HuH-7.5 (cell line): ENCODE measurements at places on chromosomes 16 and 17.

DNA sequence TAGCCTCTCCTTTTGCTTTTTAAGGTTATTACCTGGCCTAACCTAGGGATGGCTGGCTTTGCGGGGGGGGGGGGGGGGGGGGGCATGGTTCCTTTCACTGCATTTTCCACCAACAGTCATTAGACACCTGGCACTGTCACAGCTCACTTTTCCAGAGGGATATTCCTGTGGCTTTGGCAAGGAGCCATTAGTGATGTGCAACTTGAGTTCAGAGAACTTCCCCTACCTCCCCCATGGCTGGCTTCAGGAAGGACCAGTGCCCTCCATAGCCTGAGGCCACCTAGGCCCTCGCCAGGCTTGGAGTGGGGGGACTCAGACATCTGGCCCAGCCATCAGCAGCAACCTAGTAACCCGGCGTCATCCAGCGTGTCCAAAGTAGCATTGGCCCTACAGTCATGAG lies 234.6 kb downstream of the CPPED1 start:
- no peak for DNase-seq

GRCh38 chr17:1908699-1909309 lies 79.0 kb downstream of the RPA1 start:
- peak; percentile 74 for DNase-seq

DNA sequence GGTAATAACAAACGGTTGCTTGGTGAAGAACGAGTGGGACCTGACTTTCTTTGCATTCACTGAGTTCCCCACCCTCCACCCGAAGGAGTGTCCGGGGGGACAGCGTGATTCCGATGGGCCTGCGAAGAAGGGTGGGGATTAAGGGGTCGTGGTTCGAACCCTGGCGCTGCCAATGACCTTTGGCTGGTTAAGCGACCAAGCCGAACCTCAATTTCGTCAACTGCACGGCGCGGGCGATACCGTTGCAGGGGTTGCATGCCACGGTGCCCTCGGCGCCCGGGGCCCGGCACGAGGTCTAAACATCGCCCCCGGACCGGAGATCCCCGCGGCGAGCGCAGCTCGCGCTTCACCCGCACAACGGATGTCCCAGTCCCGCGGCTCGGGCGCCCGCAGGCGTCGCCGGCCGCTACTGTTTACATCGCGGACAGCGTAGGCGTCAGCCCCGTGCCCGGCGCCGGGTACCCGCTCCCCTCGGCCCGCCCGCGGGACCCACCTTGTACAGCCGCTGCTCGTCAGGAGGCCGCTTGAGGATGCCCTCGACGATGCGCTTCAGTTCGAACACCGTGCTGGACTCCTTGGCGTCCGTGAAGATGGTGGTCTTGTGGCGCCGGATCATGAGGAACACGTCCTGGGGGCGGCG lies 460 bp downstream of the ELOB start:
- no peak for DNase-seq

GRCh38 chr17:47219621-47220475 lies 10.7 kb downstream of the MYL4 start:
- DNase-seq = no peak

- no peak for DNase-seq
These were observed 95.7 kb downstream of the SLC39A11 start for GRCh38 chr17:72996791-72997190.

DNA sequence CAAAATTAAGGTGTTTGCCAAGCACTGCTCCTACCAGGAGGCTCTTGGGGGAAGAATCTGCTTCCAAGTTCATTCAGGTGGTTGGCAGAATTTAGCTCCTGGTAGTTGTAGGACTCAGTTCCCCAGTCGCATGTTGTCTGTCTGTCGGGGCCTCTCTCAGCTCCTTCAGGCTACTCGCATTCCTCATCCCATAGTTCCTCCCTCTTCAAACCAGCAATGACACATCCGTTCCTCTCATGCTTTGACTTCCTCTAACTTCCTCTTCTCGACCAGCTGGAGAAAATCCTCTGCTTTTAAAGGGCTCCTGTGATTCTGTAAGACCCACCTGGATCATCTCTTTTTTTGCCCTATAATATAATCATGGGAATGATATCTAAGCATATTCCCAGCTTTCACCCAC lies 108.1 kb downstream of the PMP22 start:
- DNase-seq = no peak

- no peak for DNase-seq
These were observed 14.7 kb upstream of the MLLT6 start for GRCh38 chr17:38690386-38690785.

DNA sequence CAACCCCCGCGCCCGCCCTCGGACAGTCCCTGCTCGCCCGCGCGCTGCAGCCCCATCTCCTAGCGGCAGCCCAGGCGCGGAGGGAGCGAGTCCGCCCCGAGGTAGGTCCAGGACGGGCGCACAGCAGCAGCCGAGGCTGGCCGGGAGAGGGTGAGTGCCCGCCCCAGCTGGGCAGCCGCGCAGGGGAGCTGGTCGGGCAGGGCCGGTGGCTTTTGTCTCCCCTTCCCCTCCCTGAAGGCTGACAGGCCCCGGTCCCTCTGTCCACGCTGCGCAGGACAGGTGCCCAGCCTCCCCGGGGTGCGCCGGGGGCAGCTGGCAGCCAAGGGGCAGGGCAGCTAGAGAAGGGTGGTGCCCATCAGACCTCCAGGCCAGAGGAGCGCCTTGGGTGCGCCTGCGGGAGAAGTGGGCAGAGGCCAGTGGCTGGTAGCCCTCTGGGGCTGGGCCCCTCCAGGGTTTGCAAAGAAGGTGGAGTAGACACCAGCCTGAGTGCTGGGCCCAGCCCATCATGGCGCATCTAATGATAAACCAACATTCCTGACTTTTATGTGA lies 278 bp downstream of the ITGB4 start:
- DNase-seq = no peak

GRCh38 chr17:17681744-17682292 lies 560 bp downstream of the RAI1 start:
- DNase-seq = no peak

DNA sequence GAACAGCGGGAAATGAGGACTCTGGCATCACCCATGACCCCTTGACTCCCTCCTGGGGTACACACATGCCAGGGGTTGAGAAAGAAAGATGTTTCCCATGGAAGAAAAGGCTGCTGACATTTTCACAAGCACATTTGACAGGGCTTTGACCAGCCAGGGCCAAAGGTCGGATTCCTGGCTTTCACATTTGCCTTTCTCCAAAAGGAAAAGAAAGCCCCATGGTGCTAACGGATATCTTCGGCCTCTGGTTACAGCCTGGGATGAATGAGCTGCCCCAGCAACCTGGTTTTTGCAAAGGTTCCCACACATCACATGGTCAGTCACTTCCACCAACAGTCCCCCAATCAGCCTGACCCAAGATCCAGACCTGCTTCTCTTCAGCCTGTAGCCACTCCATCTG lies 478.2 kb upstream of the CDH11 start:
- DNase-seq = no peak

DNA sequence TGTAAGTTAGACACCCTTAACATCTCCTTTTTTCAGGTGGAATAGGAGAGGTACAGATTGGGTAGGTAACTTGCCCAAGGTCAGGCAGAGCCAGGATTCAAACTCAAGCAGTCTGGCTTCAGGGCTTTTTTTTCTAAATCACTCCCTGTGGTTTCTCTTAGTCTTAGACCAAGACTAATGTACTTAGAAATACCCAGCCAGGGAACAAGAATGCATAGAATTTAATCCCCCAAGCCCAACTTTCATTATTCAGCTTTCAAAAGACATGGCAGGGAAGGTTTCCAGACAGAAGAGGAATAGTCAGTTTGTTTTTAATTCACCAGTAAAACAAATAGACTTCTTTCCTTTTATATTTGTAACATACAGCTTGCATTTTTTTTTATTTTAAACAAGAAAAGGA lies 305.2 kb upstream of the RBFOX1 start:
- no peak for DNase-seq

DNA sequence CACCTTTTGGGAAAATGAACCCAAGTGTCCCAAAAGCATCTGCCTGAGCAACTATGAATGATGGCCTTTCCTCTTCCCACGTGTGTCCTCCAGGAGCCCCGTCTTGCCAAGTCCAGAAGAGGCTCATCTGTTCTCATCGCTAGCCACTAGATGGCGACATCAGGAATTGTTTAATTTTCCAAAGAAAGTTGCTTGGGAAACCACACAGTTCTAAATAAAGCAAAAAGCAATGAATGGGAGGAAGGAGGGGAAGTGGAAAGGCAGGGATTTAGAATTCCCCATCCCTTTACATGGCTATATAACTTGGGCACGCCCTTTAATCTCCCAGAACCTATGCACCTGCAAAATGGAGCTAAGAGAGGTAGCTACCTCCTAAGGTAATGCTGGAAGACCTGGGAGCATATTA lies 9.0 kb upstream of the CDH5 start:
- peak; percentile 66 for DNase-seq

- DNase-seq = no peak
These were observed 53.6 kb upstream of the SCNN1B start for GRCh38 chr16:23248261-23249194.

GRCh38 chr16:27286451-27286850 lies 17.9 kb upstream of the NSMCE1 start:
- no peak for DNase-seq

- no peak for DNase-seq
These were observed 327.4 kb upstream of the CCL2 start for GRCh38 chr17:33927732-33928133.

- DNase-seq = no peak
These were observed 3.3 kb downstream of the MEAK7 start for GRCh38 chr16:84501077-84501735.

DNA sequence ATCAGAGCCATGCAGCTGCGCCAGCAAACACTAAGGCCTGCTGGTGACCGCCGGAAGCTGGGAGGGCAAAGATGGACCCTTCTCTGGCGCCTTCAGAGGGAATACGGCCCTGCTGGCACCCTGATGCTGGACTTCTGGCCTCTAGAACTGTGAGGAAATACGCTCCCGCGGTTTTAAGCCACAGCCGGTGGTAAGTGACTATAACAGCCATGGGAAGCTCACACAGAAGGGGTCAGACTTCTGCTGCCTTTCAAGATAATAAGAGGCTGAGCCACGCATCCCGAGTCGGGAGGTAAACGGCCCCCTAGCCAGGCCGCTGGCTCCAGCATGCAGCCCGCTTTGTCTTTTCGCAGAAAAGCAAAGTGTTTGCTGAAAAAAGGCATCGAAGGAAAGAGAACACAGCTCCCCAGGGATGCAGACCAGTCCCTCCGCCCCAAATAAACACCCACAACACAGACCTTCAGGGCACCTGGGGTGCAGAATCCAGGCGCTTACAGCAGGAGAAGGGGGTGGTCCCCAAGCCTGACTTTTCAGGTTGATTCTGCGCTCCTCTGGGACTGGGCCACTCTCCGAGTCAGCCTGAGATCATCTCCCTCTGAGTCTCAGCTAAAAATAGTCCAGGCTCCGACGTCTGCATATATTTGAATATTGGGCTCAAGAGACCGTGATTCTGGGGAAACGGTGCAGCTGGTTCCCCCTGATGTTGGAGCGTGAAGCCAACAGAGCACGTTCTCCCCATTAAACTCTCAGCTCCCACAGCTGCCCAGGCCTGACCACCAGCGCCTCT lies 89.7 kb downstream of the MGAT5B start:
- no peak for DNase-seq

DNA sequence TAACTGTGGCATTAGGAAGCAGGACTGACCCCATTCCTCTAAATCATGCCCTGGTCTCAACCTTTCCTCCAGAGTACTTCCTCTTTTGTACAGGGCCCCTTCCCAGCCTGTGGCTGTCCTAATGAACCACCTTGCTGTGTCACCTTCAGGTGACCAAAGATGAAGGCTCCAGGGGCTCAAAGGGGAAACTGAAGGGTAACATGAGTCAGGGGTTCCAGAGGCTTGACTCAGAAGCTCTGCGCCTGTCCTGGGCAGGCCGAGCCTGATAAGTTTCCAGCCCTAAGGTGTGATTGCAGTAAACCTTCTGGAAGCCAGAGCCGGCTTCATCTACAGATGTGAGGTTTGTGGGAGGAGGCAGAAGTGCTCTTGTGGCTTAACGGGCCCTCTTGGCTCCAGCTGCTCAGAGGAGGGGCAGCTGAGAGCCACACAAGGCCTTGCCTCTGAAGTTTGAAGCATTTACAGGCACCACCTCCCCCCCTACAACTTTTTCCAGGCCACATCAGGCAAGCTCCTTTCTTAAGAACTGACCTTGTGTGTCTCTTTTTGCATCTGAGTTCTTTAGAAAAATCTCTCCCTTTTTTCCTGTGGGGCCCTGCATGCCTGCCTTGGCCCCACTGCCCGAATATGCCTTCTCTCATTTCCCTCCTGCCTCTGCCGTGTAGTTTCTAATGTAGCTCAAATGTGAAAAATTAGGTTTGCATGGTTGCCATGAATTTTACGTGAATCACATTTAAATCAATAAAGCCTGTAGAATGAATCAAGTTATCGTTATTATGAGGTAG lies 149.9 kb downstream of the CLEC16A start:
- no peak for DNase-seq

DNA sequence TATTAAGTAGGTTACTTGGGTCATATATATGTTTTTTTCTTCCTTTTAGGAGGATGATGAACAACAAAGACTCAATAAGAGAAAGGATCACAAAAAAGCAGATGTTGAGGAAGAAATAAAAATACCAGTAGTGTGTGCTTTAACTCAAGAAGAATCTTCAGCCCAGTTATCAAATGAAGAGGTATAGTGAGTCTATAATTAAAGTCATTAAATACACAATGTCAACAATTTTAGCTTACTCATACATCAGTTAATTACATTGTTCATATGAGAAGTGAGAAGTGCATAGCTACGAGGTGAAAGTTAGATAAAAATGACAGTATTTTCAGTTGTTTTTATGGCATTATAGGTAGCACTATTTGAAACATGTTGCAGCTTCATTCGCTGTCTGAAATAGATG lies 65.2 kb downstream of the NUP88 start:
- DNase-seq = no peak

DNA sequence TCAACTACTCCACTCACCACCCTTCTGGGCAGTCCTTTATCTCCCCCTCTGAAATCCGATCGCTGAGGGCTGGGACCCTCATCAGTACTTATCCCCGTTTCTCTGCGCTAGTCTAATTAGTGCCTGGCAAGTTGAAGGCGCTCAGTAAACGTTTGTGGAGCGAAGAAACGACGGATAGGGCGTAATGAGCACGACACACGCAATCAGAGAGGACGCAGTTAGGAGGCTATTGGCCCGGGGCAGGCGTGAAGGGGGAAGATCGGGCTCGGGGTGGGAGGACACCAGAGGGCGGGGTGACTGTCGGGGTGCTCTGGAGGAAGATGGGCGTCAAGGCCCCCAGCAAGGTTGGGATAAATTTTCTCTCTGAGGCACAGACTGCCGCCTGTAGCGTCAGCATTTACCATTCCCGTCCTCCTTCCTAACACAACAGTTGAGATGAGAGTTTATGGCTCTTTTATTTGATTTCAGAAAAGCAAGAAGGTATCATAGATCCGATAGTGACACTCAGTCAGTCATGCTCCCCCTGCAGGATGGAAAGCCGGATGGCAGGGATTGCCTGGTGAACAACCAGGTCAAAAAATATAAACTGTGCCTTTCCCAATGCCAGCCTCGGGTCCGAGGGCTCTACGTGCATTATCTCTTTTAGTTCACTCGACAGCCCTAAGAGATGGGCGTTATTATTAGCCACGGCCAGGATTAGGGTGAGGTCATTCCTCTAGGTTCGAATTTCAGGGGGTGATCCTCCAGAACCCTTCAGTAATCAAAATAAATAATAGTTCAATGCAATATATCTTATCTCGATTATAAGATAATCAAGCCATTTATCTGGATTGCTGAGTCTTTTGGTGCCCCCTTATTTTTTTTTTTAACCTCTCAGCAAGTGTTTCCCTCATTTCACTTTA lies 9.5 kb upstream of the ARL4D start:
- DNase-seq = peak; percentile 56
